ENCODE measurements at places on chromosomes 2 and 18. TPM values are rescaled to one million over a fixed set of nuclear protein-coding genes. Genes with fewer than 3 reads are reported as not detected.
A peak's percentile ranks its signal among the peaks of the same experiment; 100 is the strongest.

GPBAR1 gene
- polyA plus RNA-seq: 2.3 TPM

DNA sequence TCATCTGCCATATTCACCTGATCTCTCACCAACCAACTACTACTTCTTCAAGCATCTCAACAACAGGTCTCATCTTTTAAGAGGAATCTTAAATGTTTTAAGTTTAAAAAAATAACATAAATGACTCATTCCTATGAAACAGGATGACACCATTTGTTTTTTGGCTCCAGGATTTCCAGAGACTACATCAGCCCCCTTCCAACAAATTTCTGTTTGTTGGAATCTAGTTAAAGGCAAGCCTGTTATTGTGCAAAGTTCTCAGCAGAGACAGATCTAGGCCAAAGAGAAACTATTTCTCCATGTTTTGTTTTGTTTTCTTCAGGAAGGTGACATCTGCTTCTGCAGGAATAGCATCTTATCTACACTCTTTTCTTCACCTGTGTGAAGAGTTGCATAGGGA is 204.8 kb upstream of the SH3BP4 start:
- DNase-seq: no peak

GRCh38 chr18:41972067-41972925 is 17.3 kb downstream of the PIK3C3 start:
- DNase-seq: no peak

CHRNG gene
- polyA plus RNA-seq: not detected

POTEC gene
- polyA plus RNA-seq: 0.04 TPM

GRCh38 chr18:61803393-61803792 is 89.4 kb downstream of the RNF152 start:
- no peak for DNase-seq

ABCB6 gene
- polyA plus RNA-seq: 26.4 TPM

CNNM3 gene
- 15.6 TPM for polyA plus RNA-seq

DNA sequence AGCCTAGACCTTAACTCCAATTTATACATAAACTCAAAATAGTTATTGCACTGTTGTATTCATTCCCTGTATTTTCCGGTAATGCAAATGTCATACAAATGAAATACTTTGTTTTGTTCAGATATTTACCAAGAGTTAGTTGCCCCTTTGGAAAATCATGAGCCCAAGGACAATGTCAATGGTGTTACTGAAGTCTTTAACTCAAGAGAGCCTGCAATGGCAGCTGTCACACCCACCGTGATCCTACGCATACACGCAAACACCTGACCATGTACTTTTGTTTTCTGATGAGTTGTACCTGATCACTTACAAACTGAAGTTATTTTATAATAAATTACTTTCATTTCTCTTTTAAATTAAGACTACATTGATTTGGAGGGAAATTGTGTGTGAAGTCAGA is 11.7 kb upstream of the WIPF1 start:
- no peak for DNase-seq

TEX44 gene
- polyA plus RNA-seq: not detected

DNA sequence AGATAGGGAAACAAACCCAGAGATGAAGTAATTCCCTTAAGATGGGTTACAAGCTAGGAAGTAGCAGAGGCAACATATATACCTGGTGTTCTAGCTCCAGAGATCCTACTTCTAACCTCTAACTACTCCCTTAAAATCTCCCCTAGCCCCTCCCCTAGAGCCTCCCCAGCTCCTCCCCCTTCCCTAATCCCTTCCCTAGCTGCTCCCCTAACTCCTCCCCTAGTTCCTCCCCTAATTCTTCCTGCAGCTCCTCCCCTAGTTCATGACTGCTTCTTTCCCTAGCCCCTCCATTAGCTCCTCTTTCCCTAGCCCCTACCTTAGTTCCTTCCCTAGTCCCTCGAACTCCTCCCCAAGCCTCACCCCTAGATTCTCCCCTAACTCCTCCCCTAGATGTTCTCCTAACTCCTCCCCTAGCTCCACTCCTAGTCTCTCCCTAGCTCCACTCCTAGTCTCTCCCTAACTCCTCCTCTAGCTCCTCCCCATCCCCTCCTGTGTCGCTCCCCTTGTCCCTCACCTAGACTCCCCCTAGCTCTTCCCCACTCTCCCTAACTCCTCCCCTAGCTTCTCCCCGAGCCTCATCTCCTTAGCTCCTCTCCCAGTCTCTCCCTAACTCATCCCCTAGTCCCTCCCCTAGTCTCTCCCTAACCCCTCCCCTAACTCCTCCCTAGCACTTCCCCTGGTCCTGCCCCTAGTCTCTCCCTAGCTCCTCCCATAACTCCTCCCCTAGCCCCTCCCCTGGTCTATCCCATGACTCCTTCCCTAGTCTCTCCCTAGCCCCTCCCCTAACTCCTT is 108.9 kb downstream of the CD226 start:
- DNase-seq: no peak

DNA sequence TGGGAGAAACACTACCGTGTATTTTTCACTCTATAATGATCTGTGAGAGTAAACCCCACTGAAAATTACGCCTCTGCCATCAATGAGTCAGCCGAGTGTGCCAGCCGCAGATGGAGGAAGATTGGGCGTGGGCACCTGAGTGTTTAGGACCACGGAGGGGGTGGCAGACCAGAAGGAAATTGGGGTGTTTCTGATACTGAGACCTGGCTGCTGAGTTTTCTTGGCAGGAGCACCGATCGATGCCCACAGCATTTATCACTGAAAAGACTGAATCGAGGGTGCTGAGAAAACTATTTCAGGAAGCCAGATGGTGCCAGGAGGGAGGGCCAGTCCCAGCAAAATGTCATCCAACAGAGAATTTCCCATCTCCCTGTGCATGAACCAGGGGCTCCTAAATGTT is 91.9 kb upstream of the TPO start:
- DNase-seq: no peak

RASGRP3 gene
- polyA plus RNA-seq: 3.4 TPM

DNA sequence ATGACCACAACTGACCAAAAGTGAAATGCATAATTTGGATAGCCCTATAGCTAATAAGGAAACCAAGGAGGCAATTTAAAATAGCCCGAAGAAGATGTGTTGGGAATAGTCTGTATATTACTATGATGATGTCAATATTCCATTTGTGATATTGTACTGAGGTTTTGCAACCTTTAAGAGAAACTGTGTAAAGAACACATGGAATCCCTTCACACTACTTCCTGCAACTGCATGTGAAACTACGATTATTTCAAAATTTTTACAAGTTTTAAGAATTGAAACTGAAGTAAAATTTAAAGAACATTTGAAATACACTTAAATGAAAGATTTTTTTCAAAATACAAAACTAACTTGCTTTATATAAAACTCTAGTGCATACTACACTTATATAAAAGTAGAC is 504.3 kb upstream of the ID2 start:
- no peak for DNase-seq

GRCh38 chr2:173763641-173764040 is 201.5 kb downstream of the SP3 start:
- DNase-seq: no peak

DNA sequence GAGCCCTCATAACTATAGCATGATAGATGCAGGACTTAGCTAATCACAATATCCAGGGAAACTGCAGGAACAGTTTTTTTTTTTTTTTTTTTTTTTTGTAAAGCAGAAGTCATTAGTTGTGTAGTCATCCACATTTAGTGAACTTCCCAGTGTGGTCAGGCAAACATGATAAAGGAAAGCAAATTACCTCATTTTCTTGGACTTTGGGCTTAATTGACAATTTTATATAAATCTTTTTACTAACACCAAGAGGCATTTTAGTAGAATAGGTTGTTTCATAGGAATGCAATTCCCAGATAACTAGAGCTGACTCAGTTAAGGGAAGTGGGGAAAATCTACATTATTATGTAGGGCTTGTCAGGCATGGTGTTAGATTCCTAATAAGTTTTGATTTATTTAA is 142.7 kb upstream of the GCFC2 start:
- no peak for DNase-seq

RNF152 gene
- polyA plus RNA-seq: 0.91 TPM

GRCh38 chr2:206718296-206718695 is at the start of gene DYTN:
DYTN (minus strand) TSS chr2:206718396; CDS start chr2:206718279, 117 bp downstream.
- DNase-seq: no peak

DNA sequence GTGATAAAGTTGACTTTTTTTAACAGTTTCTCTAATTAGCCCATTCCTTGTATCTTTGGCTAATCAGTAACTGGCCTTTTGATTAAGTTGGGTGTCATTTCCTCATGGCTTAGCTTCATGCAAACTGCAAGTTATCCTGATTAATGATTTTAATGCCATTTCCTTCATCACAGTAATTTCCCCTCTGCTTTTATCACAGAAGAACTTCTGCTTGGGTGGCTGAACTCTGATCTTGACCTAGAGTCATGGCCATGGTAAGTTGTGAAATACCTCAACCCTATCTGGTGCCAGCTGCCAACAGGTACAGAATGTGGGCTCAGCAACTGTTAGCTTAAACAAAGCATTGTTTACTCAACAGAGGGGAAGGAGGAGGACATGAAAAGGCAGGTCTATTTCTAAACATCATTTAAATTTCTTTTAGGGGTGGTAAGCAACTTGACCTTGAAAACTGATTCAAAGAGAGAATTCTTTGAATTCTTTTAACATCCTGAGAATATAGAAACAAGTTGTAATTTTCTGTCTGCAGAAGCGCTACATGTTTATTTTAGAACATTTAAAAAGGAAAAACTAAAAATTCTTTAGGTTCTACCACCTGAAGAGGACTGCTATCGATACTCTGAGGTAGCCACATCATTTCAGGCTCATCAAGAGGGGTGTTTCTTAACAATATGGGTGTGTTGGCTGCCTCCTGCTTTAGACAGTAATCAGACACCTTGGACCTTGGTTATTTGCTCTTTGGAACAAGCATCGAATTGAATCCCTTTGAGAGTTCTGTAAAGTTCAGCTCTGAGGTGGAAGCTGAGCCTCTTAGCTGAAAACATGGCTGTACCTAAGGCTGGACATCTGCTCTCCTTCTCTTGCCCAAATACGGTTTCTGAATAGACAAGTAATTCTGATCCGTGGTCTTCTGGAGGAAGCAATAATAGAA is 39.7 kb downstream of the ANXA4 start:
- peak; percentile 67 for DNase-seq

DNA sequence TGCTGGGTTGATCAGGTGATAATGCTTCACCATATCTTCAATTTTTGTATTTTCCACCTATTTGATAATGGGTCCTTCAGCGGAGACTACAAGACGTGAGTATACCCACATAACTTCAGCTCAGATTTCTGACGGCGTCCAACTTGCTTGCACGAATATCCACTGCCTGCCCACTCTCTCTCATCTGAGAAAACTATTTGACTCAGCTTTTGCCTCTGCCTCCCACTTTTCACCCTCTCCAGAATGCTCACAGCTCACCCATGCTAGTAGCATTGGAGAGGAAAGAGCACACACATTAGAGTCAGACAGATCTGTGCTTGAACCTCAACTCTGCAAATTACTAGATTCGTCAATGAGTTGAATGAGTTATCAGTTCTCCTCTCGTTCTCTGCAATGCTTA is 166.8 kb downstream of the BCL2 start:
- no peak for DNase-seq
